GM06990 (cell line): ENCODE measurements at places on chromosomes 12 and 14.
A peak's percentile ranks its signal among the peaks of the same experiment; 100 is the strongest.

DNA sequence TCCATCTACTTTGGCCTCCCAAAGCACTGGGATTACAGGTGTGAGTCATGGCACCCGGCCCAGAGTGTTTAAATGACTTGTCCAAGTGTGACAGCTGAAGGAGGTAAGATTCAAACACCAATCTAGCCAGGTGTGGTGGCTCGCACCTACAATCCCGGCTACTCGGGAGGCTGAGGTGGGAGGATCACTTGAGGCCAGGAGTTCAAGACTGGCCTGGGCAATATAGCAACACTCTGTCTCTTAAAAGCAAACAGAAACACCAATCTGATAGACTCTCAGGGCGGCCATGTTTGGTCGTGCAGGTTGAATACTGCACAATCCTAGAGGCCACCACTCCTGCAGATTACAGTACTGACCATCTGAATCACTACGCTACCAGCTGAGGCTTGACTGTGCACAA lies 68.7 kb downstream of the RBM19 start:
- no peak for DNase-seq

- no peak for DNase-seq
These were observed 97.4 kb downstream of the LMNTD1 start for GRCh38 chr12:25455696-25456095.

DNA sequence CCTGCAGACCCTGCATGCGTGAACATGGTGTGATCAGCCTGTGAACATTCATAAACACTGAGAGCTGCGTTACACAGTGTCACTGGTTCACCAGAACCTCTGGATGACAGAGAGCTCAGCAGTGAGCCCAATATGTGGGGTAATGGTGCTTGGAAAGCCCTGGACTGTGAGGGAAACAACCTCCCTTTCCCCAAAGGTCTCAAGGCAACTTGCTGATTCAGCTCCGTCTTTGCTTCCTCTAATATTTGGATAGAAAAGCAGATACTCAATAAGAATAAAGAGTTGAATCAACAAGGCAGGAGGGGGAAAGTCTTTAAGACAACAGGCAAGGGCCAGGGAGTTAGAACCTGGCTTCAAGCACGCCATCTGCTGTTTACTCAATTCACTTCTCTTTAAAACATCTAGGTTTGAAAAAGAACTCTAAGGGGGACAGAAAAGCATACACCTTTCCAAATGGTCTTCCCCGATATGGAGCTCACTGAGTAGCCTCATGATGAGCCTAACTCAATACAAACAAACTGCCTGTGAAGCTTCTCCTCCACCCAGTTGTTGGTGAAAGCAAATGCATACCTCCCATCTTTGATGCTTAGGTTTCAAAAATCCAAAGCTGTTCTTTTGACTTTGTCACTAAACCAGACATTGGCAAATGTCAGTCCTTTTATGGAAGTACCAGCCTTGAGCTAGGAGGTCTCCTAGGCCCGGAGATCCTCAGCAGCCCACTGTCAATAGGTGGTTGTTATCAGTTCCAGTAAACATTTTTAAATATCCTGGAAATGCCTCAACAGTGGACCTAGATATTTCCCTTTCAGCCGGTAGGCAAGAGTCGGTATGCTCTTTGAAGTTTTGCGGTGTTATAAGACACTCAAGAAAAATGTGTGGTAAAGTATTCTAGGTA lies 76.1 kb downstream of the SAMD4A start:
- no peak for DNase-seq

DNA sequence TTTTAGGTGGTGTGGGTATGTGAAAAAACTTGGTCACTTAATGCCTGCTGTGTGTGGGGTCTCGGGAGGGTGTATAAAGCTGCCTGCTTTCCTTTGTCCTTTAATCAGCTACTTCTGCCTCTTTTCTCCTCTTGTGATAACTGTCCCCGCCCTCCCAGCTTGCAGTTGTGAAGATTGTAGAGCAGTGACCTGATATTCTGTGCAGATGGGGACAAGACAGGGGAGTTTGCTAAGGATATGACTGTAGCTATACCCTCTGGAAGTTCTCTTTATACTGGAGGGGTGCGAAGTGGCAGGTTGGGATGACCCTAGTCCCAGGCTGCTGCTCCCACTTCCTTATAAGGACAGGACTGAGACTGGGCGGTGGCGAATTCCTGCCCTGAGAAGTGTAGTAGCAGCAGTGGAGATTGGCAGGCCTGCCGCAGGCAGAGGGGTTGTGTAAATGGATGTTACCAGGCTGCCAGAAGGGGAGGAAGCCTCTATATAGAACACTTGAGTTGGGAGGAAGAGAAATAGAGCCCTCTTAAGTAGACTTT lies 835 bp downstream of the MYL6 start:
- DNase-seq, result no peak

- DNase-seq, result no peak
These were observed 90.1 kb downstream of the HELB start for GRCh38 chr12:66392266-66392915.

- no peak for DNase-seq
These were observed 16.3 kb downstream of the RAPGEF3 start for GRCh38 chr12:47742253-47742825.

GRCh38 chr12:40559865-40560264 lies 132.4 kb upstream of the CNTN1 start:
- peak; percentile 37 for DNase-seq

DNA sequence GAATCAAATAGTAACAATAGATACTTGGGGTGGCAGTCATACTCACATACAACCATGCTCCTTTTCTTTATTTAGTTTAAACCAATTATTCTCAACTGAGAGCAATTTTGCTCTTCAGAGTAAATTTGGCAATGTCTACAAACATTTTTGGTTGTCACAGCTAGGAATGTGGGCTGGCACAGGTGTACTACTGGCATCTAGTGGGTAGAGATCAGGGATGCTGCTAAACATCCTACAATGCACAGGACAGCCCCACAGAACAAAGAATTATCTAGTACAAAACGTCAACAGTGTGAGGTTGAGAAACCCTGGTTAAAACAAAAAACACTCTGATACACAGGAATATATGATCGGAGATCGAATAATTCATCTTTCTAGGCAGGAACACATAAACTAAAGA lies 186.5 kb downstream of the NELL2 start:
- no peak for DNase-seq
